SHP77 (cell line): ENCODE measurements at places on chromosomes 7 and 10.
A peak's percentile ranks its signal among the peaks of the same experiment; 100 is the strongest.

- DNase-seq, result no peak
Measured at GRCh38 chr7:44258865-44259546, 58.2 kb downstream of the YKT6 start.

DNA sequence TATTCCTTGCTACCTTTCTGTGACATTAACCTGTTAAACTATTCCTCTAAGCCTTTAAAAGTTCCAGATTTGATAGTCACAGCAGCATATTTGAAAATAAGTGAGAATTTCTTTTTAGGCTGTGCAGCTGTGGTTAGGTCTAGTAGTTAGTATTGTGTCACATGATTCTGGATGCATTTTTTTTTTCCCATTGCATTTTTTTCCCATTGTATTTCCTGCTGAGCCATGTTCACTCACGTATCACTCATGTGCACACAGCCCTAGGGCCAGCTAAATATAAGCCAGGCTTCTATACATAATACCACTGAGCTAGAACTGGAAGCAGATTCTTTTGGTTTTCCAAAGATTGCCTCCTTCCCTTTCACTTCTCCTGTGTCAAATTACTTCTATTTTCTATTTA lies 37.4 kb downstream of the DNAJC9 start:
- no peak for DNase-seq

DNA sequence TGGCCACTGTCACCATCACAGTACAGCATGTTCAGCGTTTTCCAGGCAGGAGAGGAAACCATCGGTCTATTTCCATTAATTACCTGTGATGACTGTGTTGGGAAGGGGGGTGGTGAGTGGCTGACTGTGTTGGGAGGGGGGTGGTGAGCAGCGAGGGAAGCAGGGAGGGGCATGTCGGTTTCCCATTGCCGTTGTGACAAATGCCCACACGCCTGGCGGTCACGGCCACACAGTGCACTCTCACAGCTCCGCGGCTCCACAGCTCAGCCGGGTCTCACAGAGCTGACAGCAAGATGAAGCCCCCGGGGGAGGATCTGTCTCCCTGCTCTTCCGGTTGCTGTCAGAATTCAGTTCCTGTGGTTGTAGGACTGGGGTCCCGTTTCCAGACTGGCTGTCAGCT lies 39.0 kb downstream of the AP5Z1 start:
- no peak for DNase-seq

DNA sequence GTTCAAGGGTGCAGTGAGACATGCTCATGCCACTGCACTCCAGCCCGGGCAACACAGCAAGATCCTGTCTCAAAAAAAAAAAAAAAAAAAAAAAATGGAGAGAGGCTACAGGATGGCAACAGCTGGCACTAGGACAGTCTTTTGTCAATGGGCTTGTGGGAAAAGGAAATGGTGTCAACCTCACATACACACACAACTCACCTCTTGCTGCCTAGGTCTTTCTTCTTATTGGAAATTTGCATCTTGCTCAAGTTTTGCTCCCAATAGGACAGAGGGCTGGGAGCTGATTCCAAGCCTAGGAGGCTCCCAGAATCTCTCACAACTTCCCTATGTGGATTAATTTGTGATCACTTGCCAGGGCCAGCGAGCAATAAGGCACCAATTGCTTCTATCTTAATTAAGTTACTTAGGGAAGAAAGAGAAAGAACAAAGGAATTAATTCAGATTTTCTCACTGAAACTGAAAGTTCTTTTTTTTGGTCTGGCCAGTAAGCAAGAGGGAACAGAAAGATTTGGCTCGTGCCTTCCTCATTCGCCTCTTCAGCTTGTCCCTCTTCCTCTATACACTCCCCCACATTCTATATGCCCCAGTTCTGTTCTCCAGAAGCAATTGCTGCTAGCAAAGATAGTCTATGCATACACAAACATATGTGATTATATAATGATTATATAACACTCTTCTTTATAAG lies 33.8 kb downstream of the MAP3K8 start:
- DNase-seq, result no peak

- DNase-seq, result no peak
Measured at GRCh38 chr7:157136372-157136771, 2.4 kb upstream of the UBE3C start.

GRCh38 chr10:14926722-14927416 lies 27.0 kb downstream of the DCLRE1C start:
- DNase-seq, result no peak

- no peak for DNase-seq
Measured at GRCh38 chr7:88772776-88773175, 13.3 kb downstream of the ZNF804B start.

GRCh38 chr10:131847241-131847783 lies 53.5 kb upstream of the PPP2R2D start:
- DNase-seq, result no peak

DNA sequence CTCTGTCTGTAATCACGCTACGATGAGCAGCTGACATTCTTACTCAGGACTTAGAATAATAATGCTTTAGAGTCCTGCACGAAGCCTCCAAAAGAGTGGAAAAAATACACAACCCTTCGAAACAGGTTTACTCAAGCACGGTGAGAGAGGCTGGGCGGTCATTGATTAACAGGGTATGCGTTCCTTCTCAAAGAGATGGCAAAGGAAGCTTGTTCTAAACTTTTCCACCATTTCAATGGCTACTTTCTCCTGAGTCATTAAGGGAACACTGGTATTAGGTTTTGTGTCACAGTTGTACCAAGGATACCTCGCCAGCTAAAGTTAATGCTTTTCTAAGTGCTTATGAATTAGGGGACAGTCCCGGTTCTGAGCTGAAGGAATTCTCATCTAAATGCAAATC lies 141.9 kb upstream of the RHEB start:
- no peak for DNase-seq

DNA sequence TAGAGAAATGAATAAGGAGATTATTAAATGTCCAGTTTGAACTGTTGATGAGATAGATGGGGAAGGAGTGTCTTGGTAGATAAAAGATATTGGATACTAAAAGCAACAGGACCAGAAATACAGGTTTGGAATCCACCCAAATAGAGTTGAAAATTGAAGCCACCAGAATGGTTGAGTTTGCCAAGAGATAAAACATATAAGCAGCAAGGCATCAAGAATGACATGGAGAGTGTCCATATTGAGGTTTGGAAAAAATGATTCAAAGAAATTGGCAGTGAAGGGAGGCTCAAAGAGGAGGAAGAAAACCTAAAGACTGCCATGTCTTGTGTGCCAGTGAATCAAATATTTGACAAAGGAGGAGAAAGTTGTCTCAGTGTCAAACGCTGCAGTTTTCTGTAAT lies 24.2 kb downstream of the CFAP69 start:
- DNase-seq, result no peak

GRCh38 chr7:17913250-17913649 lies 27.0 kb downstream of the SNX13 start:
- DNase-seq, result no peak

DNA sequence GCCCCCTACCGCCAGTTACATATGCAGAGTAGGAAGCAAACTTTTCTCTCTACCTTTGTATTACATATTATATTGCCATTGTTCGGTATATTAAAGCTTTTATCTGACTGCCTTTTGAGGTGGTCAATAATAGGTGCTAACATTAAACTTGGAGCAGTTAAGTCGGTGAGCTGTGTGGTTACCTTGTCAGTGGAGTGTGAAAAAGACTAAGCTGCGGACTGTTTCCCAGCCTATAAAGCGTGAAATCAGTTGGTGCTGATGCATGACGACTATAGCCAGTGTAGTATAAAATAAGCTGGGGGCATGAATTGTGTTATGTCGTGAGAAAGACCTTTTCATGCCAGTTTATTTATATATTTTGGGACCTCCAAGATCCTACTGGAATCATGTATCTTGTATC lies 33.7 kb downstream of the R3HCC1L start:
- no peak for DNase-seq

GRCh38 chr10:50437248-50437647 lies 185.9 kb upstream of the ASAH2 start:
- DNase-seq, result no peak

DNA sequence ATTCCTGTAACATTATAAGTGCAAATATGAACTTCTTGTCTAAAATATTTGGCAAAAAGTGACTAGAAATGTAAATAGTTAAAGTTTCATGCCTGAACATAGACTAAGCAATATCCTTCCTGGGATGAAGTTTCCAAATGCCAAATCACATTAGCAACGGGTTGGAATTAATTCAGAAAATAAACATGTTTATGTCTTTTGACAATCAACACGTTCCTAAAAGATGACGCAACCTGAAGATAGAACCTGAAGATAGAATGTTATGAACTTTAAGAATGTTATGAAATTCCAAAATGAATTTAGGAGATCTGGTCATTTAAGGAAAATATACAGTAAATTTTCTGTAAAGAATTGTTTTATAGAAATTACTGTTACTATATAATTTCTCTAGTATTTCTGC lies 9.2 kb downstream of the LAMB4 start:
- DNase-seq, result no peak

DNA sequence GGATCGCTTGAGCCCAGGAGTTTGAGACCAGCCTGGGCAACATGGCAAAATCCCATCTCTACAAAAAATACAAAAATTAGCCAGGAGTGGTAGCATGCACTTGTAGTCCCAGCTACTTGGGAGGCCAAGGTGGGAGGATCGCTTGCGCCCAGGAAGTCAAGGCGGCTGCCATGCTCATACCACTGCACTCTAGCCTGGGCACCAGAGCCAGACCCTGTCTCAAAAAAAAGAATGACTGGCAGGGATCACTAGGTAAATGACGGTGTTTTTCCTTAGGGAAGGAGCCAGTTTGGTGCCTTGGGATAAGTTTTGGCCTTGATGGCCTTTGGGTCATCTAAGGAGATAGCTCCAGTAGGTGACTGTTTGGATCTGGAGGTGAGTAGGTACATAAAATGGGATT lies 8.9 kb downstream of the TMEM248 start:
- no peak for DNase-seq

GRCh38 chr10:22468570-22469320 lies 123.4 kb downstream of the SPAG6 start:
- no peak for DNase-seq

GRCh38 chr7:72183835-72184234 lies 228.3 kb downstream of the CALN1 start:
- DNase-seq, result no peak

DNA sequence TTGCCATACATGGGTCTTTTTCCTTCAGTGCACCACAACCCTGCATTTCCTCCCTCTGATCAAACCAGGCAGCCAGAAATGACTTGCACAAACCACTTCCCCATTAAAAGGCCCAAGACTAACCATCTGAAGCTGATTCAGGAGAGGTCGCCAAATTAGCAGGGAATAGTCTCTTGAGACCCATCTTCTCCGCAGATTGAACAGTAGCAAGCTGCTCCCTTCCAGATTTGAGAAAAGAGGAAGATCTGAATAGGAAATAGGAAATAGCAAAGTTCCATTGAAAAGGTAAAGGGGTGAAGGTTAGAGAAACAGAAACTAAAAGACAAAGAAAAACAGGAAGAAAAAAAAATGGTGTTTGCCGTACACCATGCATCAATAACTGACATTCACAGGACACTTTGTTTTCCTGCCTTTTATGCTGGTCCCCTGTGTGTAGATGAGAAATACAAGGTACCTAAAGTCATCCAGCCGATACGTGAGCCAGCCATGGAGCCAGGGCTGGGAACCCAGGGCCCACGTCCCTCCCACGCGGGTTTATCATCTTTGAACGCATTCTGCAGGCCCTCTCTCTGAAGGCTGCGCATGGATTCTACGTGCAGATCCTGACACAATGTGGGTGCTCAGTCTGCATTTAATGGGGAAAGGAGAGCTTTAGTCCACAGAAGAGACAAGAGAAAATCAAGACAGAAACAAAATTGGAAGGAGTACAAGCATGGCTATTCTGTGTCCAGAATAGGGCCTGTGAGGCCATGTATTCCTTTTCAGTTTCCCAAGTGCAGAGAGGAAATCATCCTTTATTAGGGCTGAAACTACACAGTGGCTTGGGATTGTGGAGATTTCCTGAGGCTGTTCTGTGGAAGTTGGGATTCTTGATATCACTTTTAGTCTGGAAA lies 268.4 kb upstream of the NPVF start:
- DNase-seq, result no peak

GRCh38 chr10:8633909-8634308 lies 579.4 kb downstream of the GATA3 start:
- no peak for DNase-seq

GRCh38 chr10:119644205-119644814 lies 6.9 kb upstream of the BAG3 start:
- DNase-seq, result no peak

- no peak for DNase-seq
Measured at GRCh38 chr7:44626620-44627019, 20.2 kb downstream of the OGDH start.

GRCh38 chr7:26627221-26627620 lies 237.2 kb downstream of the SKAP2 start:
- no peak for DNase-seq

DNA sequence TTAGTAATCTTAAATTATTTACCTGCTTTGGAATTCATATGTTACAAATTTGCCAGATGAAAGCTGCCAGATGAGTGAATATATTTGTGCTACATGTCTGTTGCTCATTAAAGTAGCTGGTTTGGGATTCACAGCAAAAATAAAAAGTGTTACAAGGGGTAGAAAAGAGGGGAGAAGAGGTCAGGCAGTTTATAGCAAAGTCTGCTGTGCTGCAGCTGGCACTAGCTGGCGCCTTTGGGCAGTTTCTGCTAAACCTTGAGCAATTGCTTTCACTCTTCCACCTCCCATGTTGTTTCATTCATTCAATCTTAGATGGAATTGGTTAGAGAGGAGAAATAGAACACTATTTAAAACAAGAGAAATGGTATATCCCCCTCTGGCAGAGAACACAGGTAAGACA lies 404.1 kb upstream of the LRGUK start:
- no peak for DNase-seq

- no peak for DNase-seq
Measured at GRCh38 chr10:73044378-73045285, 52.0 kb downstream of the P4HA1 start.

DNA sequence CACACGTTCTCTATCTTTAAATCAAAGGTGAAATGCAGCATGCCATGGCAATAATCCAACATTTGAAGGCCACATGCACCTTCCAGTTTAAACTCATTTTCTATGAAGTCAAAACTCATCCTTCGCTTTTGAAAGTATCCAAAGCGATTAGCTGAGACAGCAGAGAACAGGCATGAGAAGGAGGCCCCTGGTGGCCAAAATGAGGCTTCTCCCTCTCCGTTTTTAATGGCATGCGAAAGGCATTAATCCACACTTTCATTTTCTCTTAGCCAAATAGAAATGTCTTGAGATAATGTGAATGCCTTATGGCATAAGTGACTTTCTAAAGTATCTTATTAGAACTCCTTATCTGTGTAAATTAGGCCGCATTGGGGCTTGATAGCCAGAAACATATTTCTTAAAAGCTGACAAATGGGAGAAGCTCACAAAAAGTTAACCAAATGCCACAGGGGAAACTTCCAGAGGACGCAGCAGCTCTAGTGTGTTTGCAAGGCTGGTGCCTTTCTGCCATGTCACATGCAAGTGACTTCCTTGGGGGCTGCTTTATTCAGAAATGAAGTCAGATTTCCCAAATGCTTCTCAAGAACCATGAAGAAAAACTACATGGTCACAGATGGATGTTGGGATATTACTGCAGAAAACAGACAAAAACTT lies 1189.6 kb downstream of the SORCS1 start:
- DNase-seq, result peak; percentile 36

DNA sequence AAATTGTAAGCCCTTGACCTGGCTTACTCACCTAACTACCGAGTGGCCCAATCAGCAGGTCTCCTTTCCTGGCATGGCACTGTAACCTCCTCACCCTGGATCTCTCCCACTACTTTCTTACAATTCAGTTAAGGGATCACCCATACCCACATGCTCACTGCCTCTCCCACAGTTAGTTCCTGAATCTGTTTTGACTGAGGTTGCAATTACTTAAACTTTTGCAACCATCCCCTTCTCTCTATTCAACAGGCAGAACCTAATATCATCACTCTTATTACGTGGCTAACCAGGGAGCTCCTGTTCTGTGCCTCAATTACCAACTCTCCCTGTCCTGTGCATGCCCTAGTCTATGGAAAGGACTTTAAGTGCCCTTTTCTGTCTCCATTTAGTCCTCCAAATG lies 84.2 kb upstream of the IKZF1 start:
- DNase-seq, result no peak
